ENCODE measurements at places on chromosomes 2 and 18.

DNA sequence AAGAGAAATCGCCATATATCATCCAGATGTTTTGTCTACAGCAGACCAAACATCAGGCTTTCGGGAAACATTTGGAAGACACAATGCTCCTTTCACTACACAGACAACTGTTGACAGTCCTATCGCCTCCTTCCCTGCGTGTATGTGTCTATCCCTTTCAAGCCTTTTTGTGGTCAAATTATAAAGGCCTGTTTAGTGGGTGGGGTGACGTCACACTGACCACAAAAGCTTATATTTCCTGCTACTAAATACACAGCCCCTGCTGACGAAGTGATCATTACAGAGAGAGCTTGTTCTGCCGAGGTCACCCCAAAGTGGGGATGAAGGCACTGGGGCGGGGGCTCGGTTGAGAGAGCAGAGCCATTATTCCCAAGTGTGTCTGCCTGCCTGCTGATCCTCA, 302.7 kb upstream of the TNP1 start:
- no peak for DNase-seq

DNA sequence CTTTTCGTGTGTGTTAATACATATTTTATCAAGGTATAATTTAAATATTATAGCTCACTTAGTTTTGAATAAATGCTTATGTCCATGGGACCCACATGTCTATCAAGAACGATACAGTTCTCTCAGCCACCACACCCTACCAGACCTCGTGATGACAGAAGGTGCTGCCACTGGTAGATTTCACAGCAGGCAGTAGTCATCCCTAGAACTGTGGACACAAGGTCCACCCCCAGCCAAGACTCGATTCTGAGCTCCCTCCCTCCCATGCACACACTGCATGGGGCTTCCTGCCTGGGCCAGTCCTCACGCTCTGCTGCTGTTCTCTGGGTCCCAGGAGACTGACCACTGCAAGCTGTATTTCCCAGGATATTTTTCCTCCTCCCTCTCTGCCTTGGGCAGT, 26.5 kb upstream of the CREB1 start:
- no peak for DNase-seq

DNA sequence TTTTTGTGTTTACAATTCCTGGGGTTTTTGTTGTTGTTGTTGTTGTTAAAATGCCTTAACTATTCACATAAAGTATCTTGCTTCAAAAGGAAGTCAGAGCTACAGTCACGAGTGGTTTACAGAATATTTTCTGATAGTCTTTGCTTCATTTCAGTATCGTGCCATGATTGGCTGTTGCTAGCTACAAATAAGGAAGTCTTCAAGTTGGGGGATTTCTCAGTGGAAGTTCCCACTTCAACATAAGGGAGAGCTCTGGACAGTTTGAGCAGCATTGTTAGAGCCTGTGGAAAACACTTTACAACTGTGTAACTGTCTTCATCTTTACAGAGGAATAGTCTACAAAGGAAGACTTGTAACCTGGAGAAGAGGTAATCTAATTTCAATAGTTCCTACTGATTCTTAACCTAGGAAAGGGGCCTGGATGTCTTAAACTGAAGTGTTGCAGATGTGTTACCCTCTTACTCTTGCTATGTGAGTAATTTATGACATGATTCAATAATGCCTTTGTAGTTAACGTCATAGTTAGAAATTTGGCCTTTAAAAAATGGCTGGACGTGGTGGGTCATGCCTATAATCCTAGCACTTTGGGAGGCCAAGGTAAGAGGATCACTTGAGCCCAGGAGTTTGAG, 23.4 kb upstream of the TANK start:
- DNase-seq: peak; percentile 30

- DNase-seq: no peak
These were observed 37.4 kb downstream of the TMEM87B start for GRCh38 chr2:112092286-112093041.

DNA sequence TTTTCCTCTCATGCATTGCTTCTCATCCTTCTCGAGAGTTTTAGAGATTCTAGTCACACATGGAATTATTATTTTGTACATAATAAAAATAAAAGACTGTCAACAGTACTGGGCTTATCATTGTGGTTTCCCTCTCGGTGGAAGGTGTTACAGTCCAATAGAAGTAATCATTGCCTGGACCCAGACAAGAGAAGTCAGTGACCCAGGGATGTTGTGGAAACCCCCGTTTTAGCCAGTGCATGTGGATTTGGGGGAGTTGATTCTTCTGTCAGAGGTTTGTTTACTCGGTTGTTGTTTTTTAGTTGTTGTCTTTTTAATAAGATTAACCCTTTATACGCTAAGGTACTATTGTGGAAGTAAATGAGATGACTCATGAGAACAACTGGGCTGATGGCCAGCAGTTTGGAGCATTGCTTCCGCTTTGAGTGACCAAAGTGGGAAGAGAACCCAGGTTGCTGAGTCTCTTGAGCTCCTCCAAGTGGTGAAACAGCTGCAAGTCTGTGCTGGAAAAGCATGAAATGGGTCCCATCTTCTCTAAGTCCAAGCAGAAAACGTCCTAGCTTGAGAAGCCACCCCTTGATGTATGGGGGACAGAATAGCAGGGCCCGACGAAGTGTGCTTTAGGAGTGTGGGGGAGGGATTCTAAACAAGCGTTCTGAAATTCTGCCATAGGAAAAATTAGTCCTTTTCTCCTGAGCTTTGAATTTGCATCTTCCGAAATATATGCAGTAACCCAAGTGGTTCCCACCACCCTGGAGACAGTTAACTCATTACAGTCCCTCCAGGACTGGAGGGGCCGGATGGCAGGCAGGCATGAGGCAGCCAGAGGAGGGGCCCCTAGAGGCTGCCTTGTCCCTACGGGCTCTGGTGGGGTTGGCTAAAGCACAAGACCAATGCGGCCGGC, 61.8 kb upstream of the GPR45 start:
- DNase-seq: no peak

DNA sequence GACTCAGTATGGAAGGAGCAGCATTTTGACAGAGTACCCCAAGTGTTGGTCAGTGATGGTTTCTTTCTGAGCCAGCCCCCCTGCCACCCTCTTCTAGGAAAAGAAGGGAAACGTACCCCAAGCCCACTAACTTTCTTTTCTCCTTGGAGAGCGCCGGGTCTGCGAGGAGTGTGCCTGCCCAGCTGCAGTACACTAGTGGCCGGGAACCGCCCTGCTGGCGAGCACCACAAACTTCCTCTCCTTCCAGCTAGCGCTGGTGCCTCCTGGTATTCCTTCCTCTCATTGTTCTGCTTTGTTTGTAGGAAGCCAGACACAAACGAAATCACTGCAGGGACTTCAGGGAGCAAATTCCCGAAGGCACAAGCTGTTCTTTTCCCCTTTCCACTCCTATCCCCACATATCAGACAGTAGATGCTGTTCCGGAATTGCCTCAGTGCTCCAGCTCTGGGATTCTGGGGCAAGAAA, 1.8 kb downstream of the CCDC85A start:
- no peak for DNase-seq

DNA sequence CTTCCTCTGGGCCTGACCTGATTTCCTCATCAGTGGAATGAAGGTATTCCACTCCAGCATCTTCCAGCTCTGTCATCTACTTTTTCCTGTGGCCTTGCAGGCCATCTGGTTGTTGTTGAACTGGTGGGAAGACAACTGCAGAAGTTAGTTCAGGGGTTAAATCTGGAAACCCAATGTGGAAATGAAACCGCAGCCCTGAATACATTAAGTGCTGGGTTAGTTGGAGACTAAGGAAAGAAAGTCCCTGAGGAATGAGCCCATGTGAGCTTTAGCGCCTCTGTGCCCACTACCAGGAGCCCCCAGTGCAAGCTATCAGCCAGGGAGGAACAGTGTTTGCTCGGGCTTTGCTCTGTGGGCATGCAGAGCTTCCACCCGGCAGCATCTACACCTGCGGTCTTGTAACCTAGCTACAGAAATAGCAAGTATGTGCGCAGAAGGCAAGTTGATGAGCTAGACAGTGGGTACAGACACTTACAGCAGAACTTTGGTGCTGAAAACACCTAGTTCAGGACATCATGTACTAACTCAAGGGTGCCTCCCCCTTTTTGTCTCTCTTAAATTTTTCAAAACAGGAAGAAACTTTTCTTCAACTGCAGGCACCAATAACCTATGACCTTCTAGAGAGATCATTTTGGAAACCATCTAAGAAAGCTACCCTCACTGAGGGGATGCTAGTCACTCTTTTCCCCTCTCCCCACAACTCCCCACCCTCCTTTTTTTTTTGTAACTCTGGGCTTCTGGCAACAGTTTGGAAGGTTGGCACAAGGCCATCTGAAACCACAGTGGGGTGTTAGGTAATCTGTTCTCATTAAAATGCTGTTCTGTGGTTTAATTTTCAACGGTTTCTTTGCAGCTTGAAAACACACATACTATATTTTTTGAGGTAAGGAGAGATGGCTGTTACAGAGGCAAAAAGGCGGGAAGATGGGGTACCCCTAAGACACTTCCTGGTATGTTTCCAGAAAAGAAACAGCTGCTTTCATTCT, 18.3 kb upstream of the CXCR4 start:
- no peak for DNase-seq

DNA sequence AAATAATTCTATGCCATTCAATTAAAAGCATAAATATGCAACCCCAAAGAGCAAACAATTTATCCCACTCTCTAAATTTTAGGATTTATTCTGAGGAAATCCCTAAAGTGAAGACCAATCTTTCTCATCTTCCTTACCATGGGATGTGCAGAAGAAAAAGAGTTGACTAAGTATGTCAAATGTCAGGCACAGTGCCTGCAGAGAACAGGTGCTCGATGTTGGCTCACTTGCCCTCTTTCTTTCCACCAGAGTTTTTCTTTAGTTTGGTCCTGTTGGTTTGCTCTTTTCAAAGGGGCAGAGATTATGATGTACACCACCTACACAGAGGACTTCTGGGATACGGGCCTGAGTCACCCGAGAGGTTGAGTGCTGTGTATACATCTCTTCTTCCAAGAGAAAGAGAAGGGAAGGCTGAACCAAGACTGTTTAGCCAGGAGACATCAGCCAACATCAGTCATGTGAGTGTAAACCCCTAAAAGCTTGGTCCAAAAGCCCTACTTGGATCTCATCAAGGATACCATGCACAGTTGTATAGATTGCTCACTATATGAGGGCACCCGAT, 51.7 kb downstream of the SUMO1 start:
- DNase-seq: no peak

GRCh38 chr2:128534688-128535392, 216.2 kb upstream of the HS6ST1 start:
- DNase-seq: no peak

DNA sequence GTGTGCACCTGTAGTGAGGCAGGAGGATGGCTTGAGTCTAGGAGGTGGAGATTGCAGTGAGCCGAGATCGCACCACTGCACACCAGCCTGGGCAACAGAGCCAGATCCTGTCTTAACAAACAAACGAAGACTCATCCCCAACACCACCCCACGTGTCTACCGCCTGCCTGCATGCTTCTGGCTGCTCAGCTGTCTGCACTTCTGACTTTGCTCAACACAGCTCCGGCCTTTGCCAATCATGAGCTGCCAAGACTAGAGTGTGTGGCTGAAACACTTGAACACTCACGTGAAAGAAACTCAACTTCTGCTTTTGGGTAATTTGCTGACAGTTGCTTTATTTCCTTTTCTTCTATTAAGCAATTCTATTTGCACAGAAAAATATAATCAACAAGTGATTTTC, 32.1 kb upstream of the SP3 start:
- DNase-seq: peak; percentile 49

DNA sequence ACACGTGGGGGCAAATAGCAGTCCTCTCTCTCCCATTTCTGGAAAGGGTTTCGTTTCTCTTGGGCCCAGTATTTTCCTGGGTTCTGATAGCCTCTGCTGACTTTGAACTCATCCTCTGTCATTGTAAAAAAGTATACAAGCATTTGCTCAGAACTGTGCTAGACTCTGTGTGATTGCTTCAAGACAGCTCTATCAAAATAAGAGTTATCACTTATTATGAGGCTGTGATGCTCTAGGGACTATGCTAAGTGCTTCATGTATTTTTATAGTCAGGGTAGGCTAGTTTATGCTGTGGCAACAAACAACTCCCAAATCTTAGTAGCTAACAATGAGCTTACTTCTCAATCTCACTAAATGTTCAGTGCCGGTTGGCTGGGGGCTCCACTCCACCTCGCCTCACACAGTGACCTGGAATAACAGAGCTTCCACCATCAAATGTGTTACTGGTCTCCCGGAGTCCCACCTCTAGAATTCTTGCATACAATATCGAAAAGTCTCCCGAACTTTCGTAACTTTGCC, 110.8 kb upstream of the CDC42EP3 start:
- no peak for DNase-seq

- no peak for DNase-seq
These were observed 21.9 kb downstream of the HJURP start for GRCh38 chr2:233832414-233832813.

DNA sequence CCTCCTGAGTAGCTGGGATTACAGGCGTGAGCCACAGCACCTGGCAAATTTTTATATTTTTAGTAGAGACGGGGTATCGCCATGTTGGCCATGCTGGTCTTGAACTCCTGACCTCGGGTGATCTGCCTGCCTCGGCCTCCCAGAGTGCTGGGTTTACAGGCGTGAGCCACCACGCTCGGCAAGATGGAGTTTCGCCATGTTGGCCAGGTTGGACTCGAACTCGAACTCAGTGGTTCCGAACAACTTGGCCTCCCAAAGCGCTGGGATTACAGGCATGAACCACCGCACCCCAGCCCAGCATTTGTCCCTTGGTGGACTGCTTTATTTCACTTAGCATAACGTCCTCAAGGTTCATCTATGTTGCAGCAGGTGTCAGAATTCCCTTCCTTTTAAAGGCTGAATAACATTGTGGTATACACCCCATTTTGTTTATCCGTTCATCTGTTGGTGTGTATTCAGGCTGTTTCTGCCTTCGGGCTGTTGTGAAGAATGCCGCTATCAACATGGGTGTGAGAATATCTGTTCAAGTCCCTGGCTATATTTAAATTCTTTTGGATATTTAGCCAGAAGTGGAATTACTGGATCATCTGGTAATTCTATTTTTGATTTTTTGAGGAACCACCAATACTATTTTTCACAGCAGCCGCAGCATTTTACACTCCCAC, 1.2 kb upstream of the CENPA start:
- no peak for DNase-seq

DNA sequence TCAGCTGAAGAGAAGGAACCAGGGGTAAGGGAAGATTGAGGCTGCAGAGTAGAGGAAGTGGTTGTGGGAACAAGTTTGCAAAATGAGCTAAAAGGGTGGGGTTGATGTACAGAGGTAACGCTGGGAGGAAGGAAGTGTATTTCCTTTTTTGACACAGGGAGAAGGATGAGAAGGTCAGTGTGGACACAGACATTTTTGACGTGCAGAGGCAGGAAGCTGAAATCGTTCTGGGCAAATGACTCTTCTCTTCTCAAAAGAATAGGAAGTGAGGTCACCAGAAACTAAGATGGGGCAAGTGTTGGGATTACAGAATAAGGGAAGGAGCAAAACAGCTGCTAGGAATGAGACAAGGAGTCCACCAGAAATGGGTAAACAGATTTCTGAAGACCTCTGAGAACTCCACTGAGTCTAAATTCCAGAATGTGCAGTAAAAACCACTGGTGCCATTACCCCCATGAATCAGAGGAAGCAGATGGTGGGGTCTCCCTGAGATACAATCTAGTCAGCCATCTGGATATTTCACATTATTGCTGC, 20.0 kb upstream of the RNF149 start:
- peak; percentile 91 for DNase-seq

Measured in GDM1 (cell line).